CD4-positive, alpha-beta memory T cell (primary cell): ENCODE measurements at places on chromosomes 7 and 10. TPM values are rescaled to one million over a fixed set of nuclear protein-coding genes. Genes with fewer than 3 reads are reported as not detected.

Gene ERVW-1
- total RNA-seq, result 0.12 TPM

DNA sequence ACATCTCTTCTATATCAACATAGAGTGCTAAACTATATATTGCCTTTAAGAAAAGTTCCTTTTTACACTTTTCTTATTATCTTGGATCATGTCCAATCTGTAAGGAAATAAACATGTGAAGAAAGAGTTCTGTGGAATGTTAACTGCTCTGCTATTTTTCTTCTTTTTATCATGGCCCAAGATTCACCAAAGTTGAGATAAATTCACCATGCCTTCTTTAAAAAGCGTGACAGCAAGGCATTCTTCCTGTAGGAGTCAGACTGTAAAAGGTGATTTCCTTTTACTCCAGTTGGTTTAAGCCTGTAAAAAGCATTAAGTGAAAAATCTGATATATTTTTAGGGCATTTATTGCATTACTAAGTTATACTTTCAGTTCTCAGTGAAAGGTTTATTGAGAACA is 165.7 kb upstream of the FZD1 start:
- no peak overlapping the region for H3K27ac ChIP-seq
- no peaks in the 10 kb centered on the region for H3K27me3 ChIP-seq
- no peaks in the 10 kb centered on the region for H3K36me3 ChIP-seq
- no peaks in the 10 kb centered on the region for H3K4me1 ChIP-seq
- no peak overlapping the region for H3K4me3 ChIP-seq
- no peak for DNase-seq

DNA sequence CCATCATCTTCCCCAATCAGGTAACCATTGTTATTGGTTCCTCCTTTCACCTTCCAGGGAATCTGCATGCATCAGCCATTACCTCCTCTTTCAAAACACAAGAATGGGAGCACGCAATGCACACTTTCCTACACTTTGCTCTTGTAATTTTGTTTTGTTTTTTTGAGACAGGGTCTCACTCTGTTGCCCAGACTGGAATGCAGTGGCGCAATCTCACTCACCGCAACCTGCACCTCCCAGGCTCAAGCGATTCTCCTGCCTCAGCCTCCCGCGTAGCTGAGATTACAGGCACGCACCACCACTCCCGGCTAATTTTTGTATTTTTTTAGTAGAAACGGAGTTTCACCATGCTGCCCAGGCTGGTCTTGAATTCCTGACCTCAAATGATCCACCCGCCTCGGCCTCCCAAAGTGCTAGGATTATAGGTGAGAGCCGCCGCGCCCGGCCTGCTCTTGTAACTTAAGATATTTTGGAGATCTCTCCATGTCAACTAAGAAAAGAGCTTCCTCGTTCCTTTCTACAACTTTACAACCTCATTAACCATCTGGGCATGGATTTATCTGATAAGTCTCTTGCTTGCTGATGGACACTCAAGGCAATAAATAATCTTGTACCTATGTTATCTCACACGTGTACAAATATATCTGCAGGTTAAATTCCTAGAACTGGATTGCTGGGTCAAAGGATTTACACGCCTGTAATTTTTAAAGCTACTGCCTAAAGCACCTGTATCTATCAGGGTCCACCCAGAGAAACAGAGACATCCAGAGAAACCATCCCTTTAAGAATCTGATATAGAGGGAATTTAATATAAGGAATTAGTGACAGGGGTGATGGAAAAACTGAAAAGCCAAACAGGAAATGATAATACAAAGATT is 4.2 kb downstream of the CYTH3 start:
- peaks cover 26% of the 10 kb centered on the region for H3K4me1 ChIP-seq
- no peaks in the 10 kb centered on the region for H3K36me3 ChIP-seq
- no peak for DNase-seq
- H3K27ac ChIP-seq, result no peak overlapping the region

DNA sequence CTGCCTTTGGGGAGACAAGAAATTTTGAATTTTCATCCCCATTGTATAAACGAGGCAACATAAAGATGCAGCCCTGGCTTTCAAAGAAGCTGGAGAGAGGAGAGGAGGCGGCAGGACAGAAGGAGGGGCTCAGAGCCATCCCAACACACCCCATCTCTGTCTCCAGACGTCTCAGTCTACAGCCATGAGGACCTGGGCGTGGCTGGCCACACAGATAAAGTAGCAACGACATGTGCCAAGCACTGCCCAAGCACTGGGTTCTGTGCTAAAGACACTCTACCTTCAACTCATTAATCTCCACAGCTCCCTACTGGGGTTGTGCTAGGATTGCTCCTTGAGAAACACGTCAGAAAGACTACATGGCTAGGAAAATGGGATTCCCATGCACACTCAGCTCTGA is 65.2 kb downstream of the DLG5 start:
- no peak for DNase-seq
- H3K36me3 ChIP-seq, result no peaks in the 10 kb centered on the region
- H3K4me3 ChIP-seq, result no peak overlapping the region
- H3K4me1 ChIP-seq, result no peaks in the 10 kb centered on the region

GRCh38 chr7:12570534-12571461 is at the start of gene SCIN:
Gene SCIN (plus strand): TSS chr7:12570720. CDS start chr7:12570787, 67 bp downstream.
- peak; percentile 15 for DNase-seq
- H3K27me3 ChIP-seq, result no peaks in the 10 kb centered on the region
- H3K27ac ChIP-seq, result no peak within 1 kb of the TSS
- H3K36me3 ChIP-seq, result no peaks in the 10 kb centered on the region

DNA sequence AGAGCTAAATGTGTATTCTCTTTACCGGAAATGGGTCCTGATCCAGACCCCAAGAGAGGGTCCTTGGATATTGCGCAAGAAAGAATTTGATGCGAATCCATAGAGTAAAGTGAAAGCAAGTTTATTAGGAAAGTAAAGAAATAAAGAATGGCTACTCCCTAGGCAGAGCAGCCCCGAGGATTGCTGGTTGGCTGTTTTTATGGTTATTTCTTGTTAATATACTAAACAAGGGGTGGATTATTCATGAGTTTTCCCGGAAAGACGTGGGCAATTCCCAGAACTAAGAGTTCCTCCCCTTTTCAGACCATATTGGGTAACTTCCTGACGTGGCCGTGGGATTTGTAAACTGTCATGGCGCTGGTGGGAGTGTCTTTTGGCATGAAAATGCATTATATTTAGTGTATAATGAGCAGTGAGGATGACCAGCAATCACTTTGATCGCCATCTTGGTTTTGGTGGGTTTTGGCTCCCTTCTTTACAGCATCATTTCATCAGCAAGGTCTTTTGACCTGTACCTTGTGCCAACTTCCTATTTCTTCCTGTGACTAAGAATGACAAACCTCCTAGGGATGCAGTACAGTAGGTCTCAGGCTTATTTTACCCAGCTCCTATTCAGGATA is 60.4 kb downstream of the ARL4A start:
- no peaks in the 10 kb centered on the region for H3K36me3 ChIP-seq
- DNase-seq, result no peak
- no peaks in the 10 kb centered on the region for H3K27me3 ChIP-seq
- no peak overlapping the region for H3K4me3 ChIP-seq
- no peak overlapping the region for H3K27ac ChIP-seq
- no peaks in the 10 kb centered on the region for H3K4me1 ChIP-seq

DNA sequence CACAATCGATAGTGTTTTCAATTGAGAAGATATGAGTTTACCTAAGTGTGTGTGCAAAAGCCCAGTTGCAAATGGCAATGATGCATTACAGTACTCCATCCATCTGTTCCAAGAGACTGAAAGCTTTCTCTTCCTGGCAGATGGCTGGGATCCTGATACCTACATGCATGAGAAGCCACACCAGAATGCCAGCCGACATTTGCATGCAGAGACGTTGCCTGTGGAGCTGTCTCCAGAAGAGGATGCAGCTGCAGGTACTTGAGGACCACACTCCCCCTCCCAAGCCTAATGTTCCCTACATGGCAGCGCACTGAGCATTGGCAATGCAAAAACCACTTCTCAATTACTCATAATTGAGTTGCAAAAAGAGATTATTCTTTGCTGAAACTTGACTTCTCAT is 332.1 kb downstream of the WDR11 start:
- no peaks in the 10 kb centered on the region for H3K36me3 ChIP-seq
- H3K27me3 ChIP-seq, result no peaks in the 10 kb centered on the region
- no peak for DNase-seq
- H3K4me1 ChIP-seq, result no peaks in the 10 kb centered on the region

- no peak overlapping the region for H3K4me3 ChIP-seq
- H3K36me3 ChIP-seq, result no peaks in the 10 kb centered on the region
- no peaks in the 10 kb centered on the region for H3K4me1 ChIP-seq
- no peak overlapping the region for H3K27ac ChIP-seq
- H3K27me3 ChIP-seq, result no peaks in the 10 kb centered on the region
These were observed 66.1 kb downstream of the ZMYND11 start for GRCh38 chr10:201328-201771.

GRCh38 chr10:103025696-103026095 is 107.6 kb downstream of the CNNM2 start:
- no peak overlapping the region for H3K27ac ChIP-seq
- DNase-seq, result no peak
- no peaks in the 10 kb centered on the region for H3K36me3 ChIP-seq
- no peak overlapping the region for H3K4me3 ChIP-seq
- H3K4me1 ChIP-seq, result no peaks in the 10 kb centered on the region
